ENCODE measurements at places on chromosomes 1 and 21.

DNA sequence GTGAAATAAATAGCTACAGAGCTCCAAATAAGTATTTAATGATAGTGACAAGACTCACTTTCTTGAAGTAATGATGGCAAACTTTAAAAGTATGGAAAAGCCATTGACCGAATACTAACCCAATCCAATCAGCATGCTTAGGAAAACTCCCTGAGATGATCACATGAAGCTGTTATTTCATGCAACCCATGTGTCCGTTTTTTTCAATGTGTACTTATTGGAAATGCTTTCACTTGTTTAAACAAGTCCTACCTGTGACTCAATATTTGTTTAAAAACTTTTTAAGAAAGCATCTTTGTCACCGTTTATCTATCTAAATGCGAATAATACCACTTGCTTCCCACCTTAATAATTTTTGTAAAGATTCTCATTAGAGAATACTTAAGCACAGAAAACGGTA lies 185.8 kb downstream of the NRIP1 start:
- peak; percentile 50 for DNase-seq

- DNase-seq = no peak
These were observed 48.3 kb downstream of the HUNK start for GRCh38 chr21:31921079-31921478.

GRCh38 chr1:34113887-34114286 lies 51.1 kb downstream of the CSMD2 start:
- peak; percentile 32 for DNase-seq

DNA sequence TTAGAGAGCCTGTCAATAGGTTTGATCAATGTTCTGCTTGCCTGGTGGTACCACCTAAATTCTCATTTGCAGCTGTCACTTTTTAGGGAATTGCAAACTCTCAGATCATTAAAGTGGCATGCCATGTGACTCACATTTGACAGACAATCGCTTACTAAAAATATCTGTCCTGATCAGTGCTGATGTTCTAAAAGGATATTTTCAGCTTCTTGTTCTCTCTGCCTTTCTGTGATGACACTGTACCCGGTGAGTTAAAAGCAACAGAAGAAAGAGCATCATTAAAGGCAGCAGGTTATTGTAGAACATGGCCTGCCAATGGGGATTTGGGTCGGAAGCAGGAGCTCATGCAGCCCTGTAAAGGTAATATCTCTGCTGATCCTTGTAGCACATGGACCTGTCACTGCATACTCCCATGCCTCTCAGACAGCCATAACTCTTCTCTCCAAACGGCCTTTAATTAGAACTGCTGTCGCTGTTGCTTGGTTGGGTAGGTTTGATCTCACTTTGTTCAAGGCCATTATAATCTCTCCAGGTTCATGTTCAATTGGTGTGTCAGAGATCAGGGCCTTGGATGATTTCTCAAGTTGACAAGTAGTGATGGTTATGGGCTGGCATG lies 441.3 kb upstream of the DEPDC1 start:
- no peak for DNase-seq

All from HT-29 (cell line).